CD4-positive, alpha-beta T cell treated with Interferon gamma for 1 hour (primary cell): ENCODE measurements at places on chromosomes 7 and 10.

GRCh38 chr7:119515962-119516361 is 757.0 kb upstream of the KCND2 start:
- no peak for DNase-seq

DNA sequence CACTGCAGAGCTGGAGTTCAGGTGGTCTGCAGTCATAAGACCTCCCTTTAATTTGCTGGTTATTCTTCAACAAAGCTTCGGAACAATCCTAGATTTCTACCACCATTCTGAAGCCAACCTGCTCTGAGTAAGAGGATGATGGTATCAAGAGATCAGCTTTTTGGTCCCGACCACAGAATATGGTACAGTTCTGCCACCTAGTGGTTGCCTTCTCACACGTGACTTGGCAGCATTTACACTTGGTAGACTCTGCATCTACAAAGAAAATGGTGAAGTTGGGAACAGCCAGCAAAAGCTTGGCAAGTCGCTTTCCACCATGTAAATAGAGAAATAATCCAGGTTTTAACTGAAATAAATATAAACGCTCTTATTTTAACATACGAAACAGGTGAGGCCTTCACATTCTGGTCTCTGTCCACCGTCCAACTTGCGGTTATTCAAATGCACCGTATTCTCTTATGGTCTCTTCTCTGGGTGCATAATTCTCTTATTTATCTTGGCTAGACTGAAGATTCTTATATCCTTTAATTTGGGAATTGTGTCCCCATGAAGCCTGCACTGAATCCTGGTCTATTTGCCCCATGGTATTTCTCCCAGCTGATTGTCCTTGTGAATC is 173.9 kb upstream of the GRM3 start:
- no peak for DNase-seq

DNA sequence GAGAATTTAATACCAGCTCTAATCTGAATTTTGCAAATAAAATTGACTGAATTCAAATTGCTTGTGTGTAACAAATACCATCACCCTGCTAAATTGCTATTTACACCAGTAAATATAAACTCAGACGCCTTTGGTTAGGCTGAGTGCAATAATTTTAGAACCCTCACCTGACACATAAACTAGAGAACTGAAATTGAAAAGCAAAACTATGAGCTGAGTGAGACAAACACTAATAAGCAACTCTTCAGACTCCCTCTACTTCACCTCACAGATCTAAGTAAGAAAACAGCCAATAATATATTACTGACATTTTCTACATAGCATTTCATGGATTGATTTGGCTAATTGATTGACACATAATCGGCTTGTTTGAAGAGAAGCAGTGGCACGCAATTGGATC is 621.2 kb downstream of the REEP3 start:
- no peak for DNase-seq

- DNase-seq, result no peak
Measured at GRCh38 chr7:159014297-159015062, 130.2 kb downstream of the VIPR2 start.

DNA sequence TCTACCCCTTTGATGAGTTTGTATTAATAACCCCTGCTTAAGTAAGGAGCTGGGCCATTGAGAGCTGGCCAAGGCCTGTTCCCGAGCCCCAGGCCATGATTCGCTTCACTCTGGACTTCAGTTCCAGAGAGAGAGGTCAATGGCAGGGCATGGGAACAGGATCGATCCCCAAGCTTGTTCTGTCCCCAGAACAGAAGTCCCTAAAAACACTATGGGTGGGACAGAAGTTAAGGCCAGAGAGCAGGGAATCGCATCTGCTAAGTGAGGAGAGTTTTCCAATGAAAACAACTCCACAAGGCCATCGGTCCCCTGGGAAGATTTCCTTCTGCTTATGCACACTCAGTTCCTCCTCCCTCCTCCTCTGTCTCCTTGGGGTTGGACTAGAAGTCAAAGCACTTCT is 159.6 kb downstream of the LSM5 start:
- no peak for DNase-seq

GRCh38 chr10:23364378-23364777 is 19.8 kb upstream of the C10orf67 start:
- no peak for DNase-seq

DNA sequence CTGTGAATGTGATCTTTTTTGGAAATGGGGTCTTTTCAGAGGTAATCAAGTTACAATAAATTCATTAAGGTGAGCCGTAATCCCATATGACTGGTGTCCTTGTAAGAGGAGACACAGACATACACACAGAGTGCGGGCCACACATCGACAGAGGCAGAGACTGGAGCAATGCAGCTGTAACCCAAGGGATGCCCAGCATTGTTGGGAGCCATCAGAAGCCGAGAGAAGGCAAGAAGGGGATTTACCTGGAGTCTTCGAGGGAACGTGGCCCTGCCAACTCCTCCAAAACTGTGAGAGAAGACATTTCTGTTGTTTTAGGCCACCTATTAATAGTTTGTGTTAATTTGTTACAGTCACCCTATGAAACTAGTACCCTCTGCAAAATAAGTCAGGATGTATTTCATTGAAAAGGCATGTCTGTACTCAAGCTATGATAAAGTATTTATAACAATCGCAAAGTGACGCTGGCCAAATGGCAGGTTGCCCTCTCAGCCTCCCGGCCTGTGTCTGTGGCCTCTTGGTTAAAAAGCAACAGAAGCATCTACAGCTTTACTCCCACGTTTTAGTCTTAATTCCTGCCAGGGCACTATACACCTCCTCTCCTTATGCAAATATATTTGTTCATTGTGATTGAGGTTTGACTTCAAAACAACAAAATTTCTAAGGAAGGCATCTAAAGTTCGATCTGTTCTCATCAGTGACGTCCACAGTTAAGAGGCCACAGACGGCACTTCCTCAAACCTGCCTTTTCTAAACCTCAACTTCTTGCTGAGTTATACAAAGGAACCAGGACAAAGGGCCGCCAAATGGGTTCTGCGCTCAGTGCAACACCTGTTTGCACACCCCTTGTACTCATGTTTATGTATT is 46.8 kb downstream of the HIPK2 start:
- peak; percentile 48 for DNase-seq

GRCh38 chr7:359766-360361 is 69.9 kb downstream of the FOXL3 start:
- no peak for DNase-seq

DNA sequence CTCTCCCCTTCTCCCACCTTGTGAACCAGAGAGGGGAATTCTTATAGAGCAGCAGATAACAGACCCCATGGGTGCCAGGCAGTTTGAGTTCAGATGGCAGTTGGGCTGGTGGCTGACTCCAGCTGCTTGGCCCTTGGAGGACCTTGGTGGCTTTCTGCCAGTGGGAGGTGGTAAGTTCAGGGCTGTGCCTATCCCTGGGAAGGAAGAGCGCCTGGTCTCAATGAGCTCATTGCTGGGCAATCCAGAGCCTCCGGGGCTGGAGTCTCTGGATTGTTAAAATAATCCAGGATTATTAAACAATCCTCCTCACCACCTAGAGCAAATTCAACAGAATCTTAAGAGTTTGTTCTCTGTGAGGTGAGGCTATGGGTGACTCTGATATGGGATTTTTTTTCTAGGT is 105.2 kb downstream of the FANK1 start:
- DNase-seq, result no peak

GRCh38 chr10:98414578-98414931 is 427 bp downstream of the PYROXD2 start:
- no peak for DNase-seq

- no peak for DNase-seq
Measured at GRCh38 chr10:4246881-4247358, 461.9 kb upstream of the KLF6 start.

DNA sequence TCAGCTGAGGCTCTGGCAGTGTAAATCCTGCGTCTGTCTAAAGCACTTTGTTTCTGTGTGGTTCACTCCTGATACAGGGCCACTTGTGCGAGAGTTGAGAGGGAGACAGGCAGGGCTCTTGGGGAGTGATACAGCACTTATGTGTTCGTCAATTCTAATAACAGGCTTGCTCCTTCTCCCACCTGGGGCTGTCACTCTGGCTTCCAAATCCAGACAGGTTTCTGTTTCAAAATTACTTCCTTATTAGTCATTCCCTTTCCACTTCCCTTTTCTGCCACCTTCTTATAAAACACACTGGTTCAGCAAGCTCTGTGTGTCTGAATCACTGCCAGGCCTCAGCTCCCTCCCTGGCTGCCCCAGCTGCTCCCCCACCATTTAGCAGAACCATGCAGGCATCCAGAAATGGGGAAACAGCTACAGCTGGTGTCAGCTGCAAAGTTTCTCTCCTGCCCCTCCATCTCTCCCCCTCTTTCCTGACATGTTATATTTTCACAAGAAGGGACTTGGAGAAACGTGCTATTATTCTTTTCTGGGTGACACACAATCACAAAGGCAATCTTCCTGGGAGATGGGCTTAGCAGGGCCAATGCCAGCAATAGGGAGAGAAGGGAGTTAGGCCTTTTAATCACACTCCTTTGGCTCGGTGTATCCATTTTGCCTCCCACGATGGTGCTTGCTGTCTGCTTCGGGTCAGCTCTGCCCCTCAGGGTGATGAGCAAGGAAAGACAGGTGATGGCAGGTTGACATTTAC is 58.4 kb upstream of the ZNRF2 start:
- peak; percentile 81 for DNase-seq

DNA sequence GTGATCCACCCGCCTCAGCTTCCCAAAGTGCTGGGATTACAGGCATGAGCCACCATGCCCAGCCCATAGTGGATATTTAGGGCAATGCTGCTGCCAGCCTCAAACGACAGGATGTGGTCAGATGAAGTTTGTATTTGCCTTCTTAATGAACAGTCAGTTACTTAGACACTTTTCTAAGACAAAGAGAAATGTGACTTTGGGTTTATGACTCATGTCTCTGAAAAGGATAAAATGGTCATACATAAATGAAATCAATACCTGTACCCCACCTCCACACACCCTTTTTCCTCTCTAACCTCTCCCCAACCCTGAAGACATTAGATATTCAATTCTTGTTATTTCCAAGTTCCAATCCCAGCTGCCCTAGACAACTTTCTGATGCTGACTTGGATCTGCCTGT is 109.3 kb upstream of the INSIG1 start:
- no peak for DNase-seq

- DNase-seq, result no peak
Measured at GRCh38 chr10:119973281-119973680, 80.8 kb downstream of the SEC23IP start.

- DNase-seq, result no peak
Measured at GRCh38 chr7:81036057-81036456, 117.2 kb upstream of the SEMA3C start.

GRCh38 chr7:130279286-130279685 is 12.6 kb downstream of the CPA2 start:
- DNase-seq, result no peak

- no peak for DNase-seq
Measured at GRCh38 chr7:26153241-26153822, 1.3 kb downstream of the NFE2L3 start.

- DNase-seq, result no peak
Measured at GRCh38 chr10:3213208-3213607, 40.6 kb upstream of the PITRM1 start.

- no peak for DNase-seq
Measured at GRCh38 chr7:112009081-112009480, 197.1 kb downstream of the DOCK4 start.

DNA sequence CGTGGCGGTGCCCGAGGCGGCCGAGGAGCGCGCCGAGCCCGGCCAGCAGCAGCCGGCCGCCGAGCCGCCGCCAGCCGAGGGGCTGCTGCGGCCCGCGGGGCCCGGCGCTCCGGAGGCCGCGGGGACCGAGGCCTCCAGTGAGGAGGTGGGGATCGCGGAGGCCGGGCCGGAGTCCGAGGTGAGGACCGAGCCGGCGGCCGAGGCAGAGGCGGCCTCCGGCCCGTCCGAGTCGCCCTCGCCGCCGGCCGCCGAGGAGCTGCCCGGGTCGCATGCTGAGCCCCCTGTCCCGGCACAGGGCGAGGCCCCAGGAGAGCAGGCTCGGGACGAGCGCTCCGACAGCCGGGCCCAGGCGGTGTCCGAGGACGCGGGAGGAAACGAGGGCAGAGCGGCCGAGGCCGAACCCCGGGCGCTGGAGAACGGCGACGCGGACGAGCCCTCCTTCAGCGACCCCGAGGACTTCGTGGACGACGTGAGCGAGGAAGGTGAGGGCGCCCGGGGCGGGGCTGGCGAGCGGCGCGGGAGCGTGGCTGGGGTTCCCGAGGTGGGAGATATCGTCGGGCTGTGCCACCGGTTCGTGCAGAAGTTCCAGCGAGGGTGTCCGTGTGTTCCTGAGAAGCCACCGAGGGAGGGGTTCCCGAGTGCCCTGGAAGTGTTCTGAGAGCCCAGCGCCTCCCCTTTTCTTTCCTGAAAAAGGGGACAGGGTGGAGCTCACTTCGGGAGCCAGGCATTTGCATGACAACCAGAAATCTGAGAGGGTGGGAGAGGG is 495 bp downstream of the EIF3B start:
- DNase-seq, result no peak

DNA sequence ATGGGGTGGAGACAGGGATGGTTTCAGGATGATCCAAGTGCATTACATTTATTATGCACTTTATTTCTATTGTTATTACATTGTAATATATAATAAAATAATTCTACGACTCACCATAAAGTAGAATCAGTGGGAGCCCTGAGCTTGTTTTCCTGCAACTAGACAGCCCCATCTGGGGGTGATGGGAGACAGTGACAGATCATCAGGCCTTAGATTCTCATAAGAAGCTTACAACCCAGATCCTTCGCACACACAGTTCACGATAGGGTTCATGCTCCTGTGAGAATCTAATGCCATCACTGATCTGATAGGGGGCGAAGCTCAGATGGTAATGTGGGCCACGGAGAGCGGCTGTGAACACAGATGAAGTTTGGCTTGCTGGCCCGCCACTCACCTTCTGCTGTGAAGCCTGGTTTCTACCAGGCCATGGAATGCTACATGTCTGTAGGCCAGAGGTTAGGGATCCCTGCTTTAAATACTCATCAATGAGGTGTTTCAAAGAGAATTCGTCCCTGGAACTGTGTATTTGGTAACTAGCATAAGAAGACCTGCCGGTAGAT is 21.2 kb upstream of the PRKCQ start:
- peak; percentile 47 for DNase-seq

GRCh38 chr7:105773030-105773460 is 103.4 kb downstream of the ATXN7L1 start:
- DNase-seq, result no peak

DNA sequence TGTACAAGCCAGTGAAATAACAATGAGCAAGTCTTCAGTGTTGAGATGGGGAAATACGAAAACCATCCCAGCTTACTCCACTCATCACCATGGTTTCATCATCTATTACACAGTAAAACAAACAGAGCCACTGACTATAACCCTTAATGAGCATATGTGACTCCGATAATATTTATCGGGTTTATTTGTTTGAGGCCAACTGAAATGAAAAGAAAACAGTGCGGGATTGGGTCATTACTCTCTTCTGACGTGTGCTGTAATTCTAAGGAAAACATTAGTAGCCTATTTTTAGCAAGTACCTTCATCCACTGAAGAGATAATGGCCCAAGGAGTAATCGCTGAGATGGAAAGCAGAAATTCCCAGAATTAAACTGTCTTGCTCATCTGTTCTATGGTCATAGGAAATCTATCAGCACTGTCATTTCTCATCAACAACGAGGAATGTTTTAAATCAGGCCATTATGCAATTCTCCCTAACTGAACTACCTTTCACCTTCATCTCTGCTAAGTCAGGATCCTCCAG is 716.5 kb downstream of the INHBA start:
- no peak for DNase-seq

- DNase-seq, result no peak
Measured at GRCh38 chr10:110431659-110432058, 66.0 kb upstream of the DUSP5 start.

- no peak for DNase-seq
Measured at GRCh38 chr10:128422999-128423398, 296.8 kb upstream of the MKI67 start.

- DNase-seq, result no peak
Measured at GRCh38 chr10:58956926-58957325, 219.5 kb upstream of the PHYHIPL start.

GRCh38 chr10:122441961-122442360 is 12.5 kb upstream of the ARMS2 start:
- no peak for DNase-seq
